ENCODE measurements at places on chromosomes 6 and 20.

- DNase-seq: no peak
Measured at GRCh38 chr6:51893366-51893765, 194.0 kb downstream of the PKHD1 start.

GRCh38 chr6:39313526-39314272 lies 520 bp downstream of the KCNK17 start:
- no peak for DNase-seq

- no peak for DNase-seq
Measured at GRCh38 chr20:16175322-16175961, 397.8 kb downstream of the KIF16B start.

DNA sequence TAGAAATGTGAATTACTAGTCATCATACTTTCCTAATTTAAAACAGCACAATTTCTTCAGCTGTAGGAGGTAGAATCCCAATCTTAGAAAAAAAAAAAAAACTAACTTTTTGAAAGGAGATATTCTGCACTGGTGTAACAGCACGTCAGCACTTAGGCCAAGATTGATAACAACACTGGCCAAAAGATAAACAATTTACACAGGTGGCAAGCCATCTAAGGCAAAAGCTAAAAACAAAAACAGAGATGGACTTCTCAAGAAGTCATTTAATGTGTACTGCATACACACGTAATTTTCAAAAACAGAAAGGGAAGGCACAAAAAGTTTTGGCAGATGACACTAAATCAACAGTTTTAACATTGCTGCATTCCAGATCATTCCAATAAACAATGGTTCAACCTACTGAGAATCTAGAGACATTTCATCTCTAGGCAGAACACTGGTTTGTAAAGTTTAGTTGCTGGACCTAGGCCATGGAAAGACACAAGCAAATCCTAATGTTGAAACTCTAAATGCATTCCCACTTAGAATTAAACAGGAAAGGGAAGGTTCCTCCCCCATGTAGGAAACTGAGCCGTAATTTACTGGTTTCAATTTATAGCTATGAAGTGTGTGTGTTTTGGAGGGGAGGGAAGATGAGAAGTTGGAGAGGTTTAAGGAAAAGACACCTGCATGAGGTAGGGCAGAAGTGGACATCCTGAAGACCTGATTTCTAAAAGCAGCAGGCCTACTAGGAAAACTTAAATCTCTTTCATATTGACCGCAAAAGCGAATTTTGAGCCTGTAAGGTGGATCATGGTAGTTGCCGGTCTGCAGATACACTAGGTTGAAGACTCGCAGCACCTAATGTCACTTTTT lies 1.3 kb downstream of the GCLC start:
- DNase-seq: no peak

DNA sequence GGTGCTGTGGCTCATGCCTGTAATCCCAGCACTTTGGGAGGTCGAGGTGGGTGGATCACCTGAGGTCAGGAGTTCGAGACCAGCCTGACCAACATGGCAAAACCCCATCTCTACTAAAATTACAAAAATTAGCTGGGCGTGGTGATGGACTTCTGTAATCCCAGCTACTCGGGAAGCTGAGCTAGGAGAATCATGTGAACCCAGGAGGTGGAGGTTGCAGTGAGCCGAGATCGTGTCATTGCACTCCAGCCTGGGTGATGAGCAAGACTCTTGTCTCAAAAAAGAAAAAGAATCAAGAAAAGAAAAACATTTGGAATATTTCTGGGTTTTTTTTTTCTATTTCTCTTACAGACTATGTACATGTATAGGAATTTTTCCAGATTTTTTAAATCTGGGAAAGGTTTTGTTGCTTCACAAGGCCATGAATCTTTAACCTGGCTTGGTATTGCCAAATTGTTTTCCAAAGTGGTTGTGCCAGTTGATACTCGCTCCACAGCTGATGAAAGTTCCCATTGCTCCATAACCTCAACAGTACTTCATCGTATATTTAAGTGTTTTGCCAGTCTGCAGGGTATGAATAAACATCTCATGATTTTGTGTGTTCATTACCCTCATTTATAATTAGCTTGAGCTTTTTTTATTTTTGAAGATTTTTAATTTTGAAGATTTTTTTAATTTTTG lies 33.5 kb downstream of the RNF217 start:
- no peak for DNase-seq

GRCh38 chr20:23520185-23520584 lies 29.3 kb downstream of the CST8 start:
- no peak for DNase-seq
